ENCODE measurements at places on chromosomes 12 and 14. TPM values are rescaled to one million over a fixed set of nuclear protein-coding genes. Genes with fewer than 3 reads are reported as not detected.

DNA sequence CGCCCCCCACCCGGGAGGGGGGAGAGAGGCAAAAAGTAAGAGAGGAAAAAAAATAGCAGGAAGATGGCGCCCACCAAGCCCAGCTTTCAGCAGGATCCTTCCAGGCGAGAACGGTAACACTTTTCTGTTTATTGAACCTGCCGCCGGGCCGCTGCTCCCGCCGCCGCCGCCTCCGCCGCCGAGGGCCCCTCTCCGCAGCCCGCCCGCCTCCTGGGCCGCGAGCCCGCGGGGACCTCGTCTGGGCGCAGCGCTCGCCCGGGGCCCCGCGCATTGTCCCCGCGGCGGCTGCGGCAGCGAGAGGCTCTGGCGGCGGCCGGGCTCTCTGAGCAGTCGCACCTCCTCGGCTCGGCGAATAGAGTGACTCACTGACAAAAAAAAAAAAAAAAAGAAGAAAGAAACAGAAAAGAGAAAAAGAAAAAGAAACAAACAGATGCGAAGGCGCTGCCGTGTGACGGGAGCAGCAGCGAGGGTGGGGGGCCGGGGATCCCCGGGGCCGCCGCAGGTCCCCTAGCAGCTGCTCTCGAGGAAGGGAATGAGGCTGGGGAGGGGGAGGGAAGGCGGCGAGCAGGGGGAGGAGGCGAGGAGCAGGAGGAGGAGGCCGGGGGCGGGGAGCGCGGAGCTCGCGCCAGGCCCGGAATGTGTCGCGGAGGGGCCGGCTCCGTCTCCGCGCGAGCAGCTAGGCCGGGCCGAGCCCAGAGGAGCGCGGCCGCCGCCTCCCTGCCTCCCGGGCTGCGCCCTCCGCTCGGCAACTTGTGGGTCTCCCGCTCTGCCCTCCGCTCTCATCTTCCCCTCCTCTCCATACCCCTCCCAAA lies 781 bp downstream of the NPAS3 start:
- H3K4me3 ChIP-seq: peak overlapping the region; percentile 63
- H3K4me1 ChIP-seq: peaks cover 9% of the 10 kb centered on the region
- H3K27ac ChIP-seq: peak overlapping the region; percentile 94
- no peaks in the 10 kb centered on the region for H3K36me3 ChIP-seq

DNA sequence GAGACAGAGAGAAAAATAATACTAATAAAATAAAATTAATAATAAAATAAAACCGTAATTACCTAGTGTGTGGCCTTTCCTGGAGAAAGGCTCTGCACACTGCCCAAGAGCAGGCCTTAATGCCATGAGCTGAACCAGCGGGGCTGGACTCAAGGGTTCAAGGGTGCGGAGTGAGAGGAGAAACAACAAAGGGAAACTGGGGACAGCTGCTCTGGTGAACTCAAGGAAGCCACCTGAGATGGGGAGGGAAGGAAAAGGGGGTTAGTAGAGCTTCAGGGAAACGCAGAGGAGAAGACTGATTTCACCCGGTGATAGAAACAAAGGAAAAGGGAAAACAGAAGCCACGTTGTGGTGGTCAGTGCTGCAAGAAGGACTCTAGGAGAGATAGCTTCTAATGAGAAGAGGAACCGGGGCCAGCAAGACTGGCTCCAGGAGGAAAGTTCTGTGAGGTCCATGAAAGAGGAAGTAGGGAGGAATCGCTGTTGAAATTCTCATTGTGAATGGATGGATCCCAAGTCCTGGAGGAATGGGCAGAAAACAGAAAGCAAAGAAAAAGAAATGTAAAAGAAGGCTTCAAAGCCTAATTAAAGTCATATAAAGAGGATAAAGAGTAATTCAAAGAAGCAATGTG lies 48.3 kb upstream of the BCL2L14 start:
- H3K4me3 ChIP-seq: no peak overlapping the region
- no peaks in the 10 kb centered on the region for H3K4me1 ChIP-seq
- peak; percentile 52 for DNase-seq
- H3K27ac ChIP-seq: no peak overlapping the region
- H3K27me3 ChIP-seq: no peaks in the 10 kb centered on the region

DNA sequence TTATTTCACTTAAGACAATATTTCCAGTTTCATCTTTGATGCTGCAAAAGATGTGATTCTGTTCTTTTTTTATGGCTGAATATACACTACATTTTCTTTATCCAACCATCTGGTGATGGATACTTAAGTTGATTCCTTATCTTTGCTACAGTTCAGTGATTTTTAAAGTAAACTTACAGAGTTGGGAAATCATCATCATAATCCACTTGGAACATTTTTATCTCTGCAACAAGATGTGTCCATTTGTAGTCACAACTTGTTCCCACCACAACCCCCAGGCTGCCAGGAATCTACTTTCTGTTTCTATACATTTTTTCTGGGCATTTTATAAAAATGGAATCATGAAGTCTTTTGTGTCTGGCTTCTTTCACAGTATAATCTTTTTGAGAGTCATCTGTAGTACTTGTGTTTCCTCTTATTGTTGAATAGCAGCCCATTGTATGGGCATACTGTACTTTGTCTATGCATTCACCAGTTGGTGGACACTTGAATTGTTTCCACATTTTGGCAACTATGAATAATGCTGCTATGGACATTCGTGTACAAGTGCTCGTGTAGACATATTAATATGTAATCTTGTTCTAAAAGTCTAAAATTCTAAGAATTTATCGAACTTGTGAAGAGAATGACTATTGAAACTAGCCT lies 212.5 kb upstream of the DDHD1 start:
- no peaks in the 10 kb centered on the region for H3K27me3 ChIP-seq
- no peaks in the 10 kb centered on the region for H3K36me3 ChIP-seq
- no peak for DNase-seq
- no peak overlapping the region for H3K27ac ChIP-seq
- peaks cover 23% of the 10 kb centered on the region for H3K4me1 ChIP-seq

GRCh38 chr14:25150401-25150800 lies 100.5 kb upstream of the STXBP6 start:
- H3K4me3 ChIP-seq: no peak overlapping the region
- no peak overlapping the region for H3K27ac ChIP-seq
- no peak for DNase-seq
- H3K4me1 ChIP-seq: no peaks in the 10 kb centered on the region
- H3K27me3 ChIP-seq: no peaks in the 10 kb centered on the region
- H3K36me3 ChIP-seq: no peaks in the 10 kb centered on the region

The MYRFL gene
- polyA plus RNA-seq: 0.27 TPM

DNA sequence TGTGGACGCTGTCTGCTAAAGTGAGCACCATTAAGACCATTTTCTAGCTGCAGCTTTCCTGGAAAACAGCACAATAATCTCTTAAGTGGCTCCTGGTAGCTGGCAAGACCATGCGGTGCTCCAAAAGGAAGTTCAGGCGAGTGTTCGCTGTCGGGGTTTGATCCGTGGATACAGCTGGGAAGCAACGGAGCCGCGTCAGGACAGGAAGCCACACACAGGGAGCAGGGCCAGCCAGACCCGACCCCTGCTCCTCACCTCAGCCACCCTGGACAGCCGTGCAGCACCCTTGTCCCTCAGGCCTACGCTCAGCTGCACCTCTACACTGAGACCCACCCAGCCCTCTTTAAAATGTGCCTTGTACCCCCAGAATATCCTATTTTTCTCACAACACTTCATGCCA lies 19.4 kb downstream of the ZFYVE21 start:
- no peak for DNase-seq
- H3K4me3 ChIP-seq: no peak overlapping the region
- H3K27ac ChIP-seq: peak overlapping the region; percentile 79
- peaks cover 37% of the 10 kb centered on the region for H3K4me1 ChIP-seq

The TMEM19 gene
- polyA plus RNA-seq: 2.8 TPM

DNA sequence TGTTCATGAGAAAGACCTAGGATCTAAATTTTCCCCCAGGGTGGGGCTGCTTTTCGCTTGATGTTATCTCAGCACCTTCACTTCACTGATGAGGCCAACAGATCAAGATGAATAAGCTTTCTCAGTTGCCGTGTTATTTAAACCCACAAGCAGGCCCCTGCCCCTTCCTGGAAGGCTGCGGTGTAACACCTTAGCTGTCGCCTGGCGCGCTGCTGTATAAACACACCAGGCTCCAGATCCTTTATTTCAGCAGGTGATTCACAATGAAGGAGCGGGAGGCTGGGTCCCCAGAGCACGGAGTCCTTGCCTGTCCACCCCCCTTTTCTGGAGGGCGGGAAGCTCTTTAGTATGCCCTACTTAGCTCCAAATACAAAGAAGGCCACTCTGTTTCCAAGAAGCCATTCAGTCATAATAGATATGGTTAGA lies 515.4 kb downstream of the FUT8 start:
- DNase-seq: no peak
- no peaks in the 10 kb centered on the region for H3K27me3 ChIP-seq
- no peaks in the 10 kb centered on the region for H3K4me1 ChIP-seq
- no peaks in the 10 kb centered on the region for H3K36me3 ChIP-seq

The METAP2 gene
- 55.4 TPM for polyA plus RNA-seq

The EEF1AKMT3 gene
- polyA plus RNA-seq: 3.4 TPM

GRCh38 chr14:77314539-77315457 lies 5.9 kb downstream of the POMT2 start:
- DNase-seq: no peak
- peaks cover 20% of the 10 kb centered on the region for H3K4me1 ChIP-seq
- H3K4me3 ChIP-seq: no peak overlapping the region
- no peaks in the 10 kb centered on the region for H3K36me3 ChIP-seq
- no peaks in the 10 kb centered on the region for H3K27me3 ChIP-seq

The KLRD1 gene
- 1.1 TPM for polyA plus RNA-seq

The VPS33A gene
- polyA plus RNA-seq: 9.7 TPM

The PMCH gene
- not detected for polyA plus RNA-seq

DNA sequence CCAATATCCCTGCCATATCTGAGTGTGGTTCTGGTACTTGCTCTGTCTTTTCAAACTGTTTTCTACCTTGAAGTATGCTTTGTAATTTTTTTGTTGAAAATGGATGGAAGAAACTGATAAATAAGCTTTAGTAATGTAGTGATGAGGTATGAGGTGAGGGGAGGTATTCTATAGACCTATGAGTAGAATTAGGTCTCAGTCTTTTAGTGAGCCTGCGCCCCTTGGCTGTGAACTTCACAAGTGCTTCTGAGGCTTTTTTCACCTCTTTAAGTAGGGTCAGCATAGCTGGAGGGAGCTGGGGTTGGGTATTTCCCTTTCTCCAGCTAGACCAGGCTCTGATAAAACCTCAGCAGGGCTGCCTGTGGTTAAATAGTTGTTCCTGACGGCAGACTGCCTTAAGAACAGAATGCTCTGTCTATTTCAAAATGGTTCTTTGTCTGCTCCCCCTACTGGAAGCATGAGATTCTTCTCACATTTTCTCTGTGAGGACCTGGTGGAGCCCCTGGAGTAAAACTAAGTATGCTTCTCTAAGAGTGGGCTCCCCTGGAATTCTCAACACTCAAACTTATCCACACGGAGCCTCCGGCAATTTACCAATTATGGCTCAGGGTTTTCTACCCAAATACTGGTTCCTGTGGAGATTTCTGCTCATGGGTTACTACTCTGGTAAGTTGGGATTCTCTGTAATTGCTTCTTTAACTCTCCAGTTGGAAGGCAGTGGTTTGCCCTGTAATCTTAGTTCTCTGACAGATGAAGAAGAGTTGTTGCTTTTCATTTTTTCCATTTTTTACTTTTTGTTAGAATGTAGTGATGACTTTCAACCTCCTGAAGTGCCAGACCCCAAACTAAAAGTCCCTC lies 13.1 kb downstream of the KRT5 start:
- no peaks in the 10 kb centered on the region for H3K4me1 ChIP-seq
- H3K27me3 ChIP-seq: peaks cover 17% of the 10 kb centered on the region
- H3K4me3 ChIP-seq: no peak overlapping the region
- no peak for DNase-seq
- no peak overlapping the region for H3K27ac ChIP-seq

GRCh38 chr12:68536885-68537485 lies 73.7 kb upstream of the RAP1B start:
- H3K36me3 ChIP-seq: no peaks in the 10 kb centered on the region
- H3K4me3 ChIP-seq: no peak overlapping the region
- DNase-seq: no peak
- H3K27me3 ChIP-seq: no peaks in the 10 kb centered on the region
- no peaks in the 10 kb centered on the region for H3K4me1 ChIP-seq
- H3K27ac ChIP-seq: no peak overlapping the region

DNA sequence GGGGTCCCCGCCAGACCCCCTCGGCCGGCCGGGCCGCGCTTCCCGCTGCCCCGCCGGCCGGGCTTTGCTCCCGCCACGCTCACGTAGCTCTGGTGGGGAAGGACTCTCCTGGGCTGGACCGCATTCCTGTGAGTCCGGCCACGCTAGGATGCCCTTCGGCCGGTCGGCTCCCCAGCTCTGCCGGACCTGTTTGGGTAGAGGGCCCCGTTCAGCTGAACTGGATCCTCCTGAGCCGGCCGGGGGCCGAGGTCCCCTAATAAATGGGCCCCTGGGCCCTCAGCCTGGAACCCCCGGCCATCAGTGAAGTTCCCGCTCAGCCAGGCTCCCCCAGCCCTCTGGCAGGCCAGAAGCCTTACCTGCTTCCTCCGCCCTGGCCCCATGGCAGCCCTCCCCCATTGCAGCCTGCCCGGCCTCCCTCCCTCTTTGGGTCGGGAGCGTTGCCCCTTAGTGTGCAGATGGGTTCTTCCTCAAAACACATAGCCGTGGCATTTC lies 593 bp downstream of the UNC119B start:
- H3K27ac ChIP-seq: peak overlapping the region; percentile 63
- peaks cover 23% of the 10 kb centered on the region for H3K36me3 ChIP-seq
- no peaks in the 10 kb centered on the region for H3K27me3 ChIP-seq
- peak; percentile 44 for DNase-seq

- no peaks in the 10 kb centered on the region for H3K27me3 ChIP-seq
- no peak overlapping the region for H3K4me3 ChIP-seq
- no peak overlapping the region for H3K27ac ChIP-seq
- H3K36me3 ChIP-seq: no peaks in the 10 kb centered on the region
- H3K4me1 ChIP-seq: no peaks in the 10 kb centered on the region
These were observed 107.8 kb downstream of the GCH1 start for GRCh38 chr14:54794796-54795195.

The KRT71 gene
- not detected for polyA plus RNA-seq

The SLCO1A2 gene
- polyA plus RNA-seq: not detected

Data from adrenal gland (tissue), 19 donors.